ENCODE measurements at places on chromosomes 4 and X.

- DNase-seq = no peak
Observed at GRCh38 chr4:18077808-18078207, 56.3 kb upstream of the LCORL start.

GRCh38 chr4:74217365-74217764 is 59.4 kb downstream of the MTHFD2L start:
- no peak for DNase-seq

- no peak for DNase-seq
Observed at GRCh38 chr4:133270021-133270570, 121.0 kb downstream of the PCDH10 start.

DNA sequence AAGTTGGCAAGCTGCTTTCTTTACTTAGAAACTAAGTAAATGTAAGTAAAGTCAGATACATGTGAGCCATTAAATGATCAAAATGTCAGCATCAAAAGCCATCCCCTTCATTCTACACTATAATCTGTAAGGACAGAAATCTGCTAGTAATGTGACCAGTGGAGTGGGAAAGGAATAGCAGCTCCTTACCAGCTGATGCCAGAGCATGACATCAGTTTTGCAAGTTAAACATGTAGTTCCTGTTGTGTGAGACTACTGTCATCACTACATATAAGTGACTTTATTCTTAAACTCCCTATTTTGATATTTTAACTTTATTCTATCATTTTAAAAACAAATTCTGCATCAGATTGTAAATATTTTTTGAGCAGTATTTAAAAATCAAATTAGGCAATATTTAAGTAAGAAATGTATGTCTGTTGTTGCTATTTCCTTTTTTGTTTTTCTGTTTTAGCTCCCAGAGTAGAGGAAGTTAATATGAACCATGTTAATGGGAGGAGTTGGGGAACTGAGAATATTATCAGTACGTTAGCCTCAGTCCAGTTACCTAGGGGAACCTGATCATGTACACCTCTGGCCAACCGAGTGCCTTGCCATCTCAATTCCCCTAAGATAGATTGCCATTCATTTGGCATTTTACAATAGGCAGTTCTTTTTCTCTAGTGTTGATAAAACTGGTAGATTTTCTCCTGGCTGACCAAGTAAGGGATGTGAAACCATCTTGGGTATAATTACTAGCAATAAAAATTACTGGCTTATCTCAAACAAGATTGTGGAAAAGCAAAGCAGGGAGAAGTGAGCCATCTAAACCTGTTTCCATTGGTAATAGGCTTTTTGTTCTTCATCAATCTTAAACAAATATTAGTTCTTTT is 34.7 kb downstream of the CCNI start:
- no peak for DNase-seq

- DNase-seq = no peak
Observed at GRCh38 chr4:145545538-145546174, 64.0 kb downstream of the SMAD1 start.

- DNase-seq = no peak
Observed at GRCh38 chrX:110924871-110925270, 129.3 kb upstream of the CHRDL1 start.

- peak; percentile 92 for DNase-seq
Observed at GRCh38 chrX:153971450-153972367, at the start of gene HCFC1. Gene HCFC1, minus strand, starts transcription at chrX:153971818. Its CDS starts 978 bp downstream, at chrX:153970840.

DNA sequence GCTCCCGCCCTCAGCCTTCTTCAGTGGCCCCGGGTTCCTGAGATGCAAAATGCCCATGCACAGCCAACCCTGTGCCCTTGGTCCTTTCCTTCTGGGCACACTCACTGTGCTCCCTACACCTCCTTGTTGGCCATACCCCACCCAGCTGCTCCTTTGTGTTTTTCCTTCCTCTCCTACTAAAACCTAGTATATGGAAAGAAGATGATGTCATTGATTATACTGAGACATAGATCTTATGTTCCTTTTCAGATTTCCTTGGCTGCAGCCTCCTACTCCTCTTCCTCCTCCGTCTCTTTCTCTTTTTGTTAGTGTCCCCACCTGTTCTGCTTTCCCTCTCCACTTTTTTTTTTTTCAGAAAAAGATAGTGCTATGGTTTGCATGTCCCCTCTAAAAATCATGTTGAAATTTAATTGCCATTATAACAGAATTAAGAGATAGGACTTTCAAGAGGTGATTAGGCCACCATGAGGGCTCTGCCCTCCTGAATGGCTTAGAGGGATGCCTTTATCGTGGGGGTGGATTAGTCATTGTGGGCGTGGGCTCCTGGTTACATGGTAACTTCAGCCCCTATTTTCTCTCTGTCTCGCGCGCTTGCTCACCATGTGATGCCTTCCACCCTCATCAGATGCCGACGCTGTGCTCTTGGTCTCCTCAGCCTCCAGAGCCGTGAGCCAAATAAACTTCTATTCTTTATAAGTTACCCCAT is 254.9 kb upstream of the GATB start:
- no peak for DNase-seq

DNA sequence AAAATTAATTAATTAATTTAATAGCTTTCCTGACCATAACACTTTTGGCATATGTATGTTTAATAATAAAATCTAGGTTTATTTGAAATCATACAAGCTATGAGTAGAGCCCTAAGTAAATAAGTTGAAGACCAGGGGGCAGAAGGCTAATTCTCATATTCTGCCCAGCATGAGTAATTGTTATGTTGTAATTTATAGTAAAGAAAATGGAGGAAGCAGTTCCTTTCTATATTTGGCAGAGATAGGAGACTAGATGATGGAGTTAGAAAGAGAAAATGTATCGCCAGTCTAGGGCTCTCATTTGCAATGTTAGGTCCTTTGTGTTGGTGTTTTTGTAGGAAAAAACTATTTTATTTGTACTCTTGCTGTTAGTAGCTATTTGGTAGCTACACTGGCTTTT is 89.1 kb downstream of the FNIP2 start:
- DNase-seq = no peak

DNA sequence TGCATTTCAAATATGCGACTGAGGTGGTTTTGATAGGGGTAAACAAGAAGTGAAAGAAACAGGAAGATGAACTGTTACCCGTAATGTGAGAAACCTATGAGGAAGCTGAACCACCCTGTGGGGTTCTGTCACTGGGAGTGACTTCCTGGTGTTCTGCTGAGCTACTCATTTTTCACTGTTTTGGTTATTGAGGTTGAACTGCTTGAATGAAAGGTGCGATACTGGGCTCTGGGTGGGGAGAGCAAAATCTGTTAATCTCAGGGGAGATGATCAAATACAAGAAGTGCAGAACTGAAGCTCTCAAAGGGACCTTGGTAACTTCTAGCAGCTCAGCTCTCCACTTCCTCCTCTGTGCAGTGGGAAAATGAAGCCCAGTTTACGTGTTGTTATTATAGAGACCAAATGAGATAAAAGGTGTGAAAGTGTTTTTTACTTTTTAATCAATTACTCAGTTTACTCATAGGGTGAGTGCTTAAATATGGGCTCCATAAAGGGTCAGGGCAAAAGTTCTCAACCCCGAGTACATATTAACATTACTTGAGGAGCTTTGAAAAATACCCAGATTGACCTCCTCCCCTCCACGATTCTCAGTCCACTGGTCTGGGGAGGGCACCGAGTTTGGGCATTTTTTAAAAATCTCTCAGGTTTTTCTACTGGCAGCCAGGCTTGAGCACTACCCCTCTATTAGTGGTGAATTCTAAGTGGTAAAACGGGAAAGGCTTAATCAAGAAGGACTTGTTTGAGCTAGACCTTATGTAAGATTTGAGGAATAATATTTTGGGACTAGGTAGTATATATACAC is 66.7 kb downstream of the COQ2 start:
- DNase-seq = peak; percentile 86

GRCh38 chr4:5824635-5825034 is 68.3 kb downstream of the CRMP1 start:
- DNase-seq = no peak

- DNase-seq = peak; percentile 26
Observed at GRCh38 chrX:39477762-39478120, 620.0 kb downstream of the BCOR start.

DNA sequence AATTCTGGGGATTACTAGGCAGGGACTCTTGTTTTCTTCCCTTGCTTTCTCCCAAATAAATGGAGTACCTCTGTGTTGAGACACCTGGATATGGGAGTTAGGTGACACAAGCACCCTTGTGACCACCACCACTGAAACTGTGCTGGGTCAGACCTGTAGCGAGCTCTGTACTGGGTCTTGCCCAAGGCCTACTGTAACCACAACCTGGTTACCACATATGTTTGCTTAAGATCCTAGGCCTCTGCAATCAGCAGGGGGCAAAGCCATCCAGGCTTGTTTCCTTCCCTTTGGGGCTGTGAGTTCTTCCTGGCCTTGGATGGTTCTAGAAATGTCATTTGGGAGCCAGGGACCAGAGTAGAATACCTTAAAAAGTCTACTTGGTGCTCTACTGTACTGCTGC is 49.4 kb downstream of the LPAR4 start:
- DNase-seq = no peak

DNA sequence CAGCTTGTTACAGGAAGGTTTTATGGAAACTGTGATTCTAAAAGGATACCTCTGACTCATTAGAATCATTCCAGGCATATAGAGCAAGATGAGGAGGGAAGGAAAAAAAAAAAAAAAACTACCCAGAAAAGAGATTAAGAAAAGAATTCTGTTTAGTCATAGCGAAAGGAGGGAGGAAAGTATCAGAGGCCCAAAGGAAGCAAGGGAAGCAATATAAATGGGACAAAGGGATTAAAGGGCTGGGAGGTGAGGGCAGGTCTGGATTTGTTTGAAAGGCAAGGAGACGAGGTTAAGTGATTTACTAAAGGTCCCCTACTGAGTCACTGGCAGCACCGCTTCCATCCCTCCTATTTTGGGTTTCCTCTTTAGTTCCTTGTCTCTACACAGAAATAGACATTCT is 88.6 kb upstream of the IL1RAPL1 start:
- DNase-seq = no peak

DNA sequence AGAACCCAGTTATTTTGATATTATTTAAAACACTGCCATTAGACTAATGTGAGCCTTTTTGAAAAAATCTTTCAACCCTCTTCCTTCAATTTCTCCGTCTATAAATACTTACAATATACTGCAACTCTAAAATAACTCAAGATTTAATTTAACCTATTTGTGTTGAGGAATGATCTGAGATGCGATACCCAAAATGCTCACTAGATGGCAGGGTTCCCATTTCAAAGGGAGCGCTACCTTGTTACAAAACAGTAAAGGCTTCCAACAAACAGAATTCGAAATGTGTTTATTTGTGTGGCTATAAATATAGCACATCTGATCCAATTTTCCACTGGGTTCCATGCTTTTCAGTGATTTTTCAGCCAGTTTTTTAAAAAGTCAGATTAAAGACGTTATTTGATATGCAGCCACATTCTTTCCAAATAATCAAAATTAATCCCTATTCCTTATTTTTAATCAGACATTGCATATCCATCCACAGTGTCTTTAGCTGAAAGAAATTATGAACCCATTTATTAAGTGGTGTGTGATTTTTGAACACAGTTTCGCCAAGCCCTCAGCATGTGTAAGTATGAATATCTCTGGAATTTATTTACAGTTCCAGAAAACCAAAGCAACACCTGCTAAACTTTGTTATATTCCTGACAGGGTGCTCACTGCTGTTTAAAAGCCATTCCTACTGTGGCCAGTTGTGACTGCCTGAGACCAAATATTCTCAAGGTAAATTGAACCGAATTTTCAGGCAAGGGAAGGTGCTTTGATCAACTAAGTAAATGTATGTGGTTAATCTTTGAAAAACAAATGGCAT is 668.0 kb upstream of the LCORL start:
- peak; percentile 49 for DNase-seq

DNA sequence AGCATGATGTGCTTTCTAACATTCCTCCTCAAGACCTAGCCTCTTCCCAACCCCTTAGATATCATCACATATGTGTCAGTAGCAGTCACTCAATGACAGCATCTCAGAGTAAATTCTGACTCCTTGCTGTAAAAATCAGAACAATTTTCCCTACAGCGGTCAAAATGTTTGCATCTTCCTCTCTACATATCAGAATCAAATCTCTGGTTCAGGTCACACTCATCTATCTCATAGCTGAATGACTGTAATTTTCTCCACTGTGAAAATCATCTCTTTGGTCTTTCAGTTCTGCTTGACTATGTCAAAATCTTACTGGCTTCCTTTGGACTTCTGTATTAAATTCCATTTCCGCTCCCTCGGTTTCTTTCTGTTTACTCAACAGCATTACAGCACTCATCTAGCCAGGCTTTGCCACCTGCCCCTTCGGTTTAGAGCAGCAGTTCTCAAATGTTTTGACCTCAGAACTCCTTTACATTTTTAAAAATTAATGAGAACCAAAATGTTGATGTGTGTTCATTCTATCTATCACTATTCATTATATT is 57.3 kb downstream of the AGA start:
- no peak for DNase-seq

All from CD4-positive, alpha-beta T cell treated with Interleukin-2 at 100 ng/mL for 4 hours (primary cell).